Stimulated activated CD8-positive, alpha-beta memory T cell treated with anti-CD3 and anti-CD28 coated beads, Interleukin-7, amount 100 ng/mL, for 1 hour (primary cell): ENCODE measurements at places on chromosomes 7 and 10.

DNA sequence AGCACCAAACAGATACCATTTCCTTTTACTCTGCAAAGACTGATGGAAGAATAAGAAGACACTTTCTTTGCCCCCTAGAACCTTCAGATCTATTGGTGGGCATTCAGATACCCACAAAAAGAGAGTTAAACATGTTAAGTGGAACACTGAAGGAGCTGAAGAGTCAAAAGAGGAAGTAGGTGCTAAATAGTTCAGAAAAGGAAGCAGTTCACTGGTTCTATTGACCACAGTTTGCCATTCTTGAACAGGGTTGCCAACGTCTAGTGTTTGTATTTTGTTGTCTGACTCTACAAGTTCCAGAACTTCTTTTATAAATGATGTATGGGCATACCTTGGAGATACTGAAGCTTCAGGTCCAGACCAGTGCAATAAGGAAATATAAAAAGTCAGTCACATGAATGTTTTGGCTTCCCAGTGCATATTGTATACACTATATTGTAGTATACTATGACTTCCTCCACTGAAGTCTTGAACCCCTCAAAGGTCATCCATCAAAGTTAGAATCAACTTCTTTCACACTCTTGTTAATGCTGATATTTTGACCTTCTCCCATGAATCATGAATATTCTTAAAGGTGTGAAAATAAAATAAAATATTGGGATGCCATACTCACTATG is 47.5 kb upstream of the AGR3 start:
- no peak for DNase-seq

- DNase-seq: no peak
Observed at GRCh38 chr7:98559958-98560357, 57.1 kb upstream of the NPTX2 start.

DNA sequence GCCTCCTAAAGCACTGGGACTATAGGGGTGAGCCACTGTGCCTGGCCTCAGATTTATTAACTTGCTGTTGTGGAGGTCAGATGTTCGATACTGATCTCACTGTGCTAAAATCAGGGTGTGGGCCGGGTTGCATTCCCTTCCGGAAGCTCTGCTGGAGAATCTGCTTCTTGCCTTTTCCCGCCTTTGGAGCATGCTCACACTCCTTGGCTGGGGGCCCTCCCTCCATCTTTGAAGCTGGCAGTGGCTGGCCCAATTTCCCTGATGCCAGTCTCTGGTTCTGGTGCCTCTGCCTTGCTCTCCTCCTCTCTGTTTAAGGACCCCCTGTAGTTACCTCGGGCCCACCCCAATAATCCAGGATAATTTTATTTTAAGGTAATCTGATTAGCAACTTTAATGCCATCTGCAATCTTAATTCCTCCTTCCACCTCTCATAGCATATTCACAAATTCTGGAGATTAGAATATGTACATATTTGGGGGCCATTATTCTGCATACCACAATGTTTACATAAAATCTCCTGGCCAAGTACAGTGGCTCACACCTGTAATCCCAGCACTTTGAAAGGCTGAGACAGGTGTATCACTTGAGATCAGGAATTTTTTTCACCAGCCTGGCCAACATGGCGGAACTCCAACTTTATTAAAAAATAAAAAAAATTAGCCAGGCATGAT is 7.9 kb upstream of the PITRM1 start:
- no peak for DNase-seq

GRCh38 chr10:126611303-126611702 is 59.2 kb downstream of the C10orf90 start:
- DNase-seq: no peak

DNA sequence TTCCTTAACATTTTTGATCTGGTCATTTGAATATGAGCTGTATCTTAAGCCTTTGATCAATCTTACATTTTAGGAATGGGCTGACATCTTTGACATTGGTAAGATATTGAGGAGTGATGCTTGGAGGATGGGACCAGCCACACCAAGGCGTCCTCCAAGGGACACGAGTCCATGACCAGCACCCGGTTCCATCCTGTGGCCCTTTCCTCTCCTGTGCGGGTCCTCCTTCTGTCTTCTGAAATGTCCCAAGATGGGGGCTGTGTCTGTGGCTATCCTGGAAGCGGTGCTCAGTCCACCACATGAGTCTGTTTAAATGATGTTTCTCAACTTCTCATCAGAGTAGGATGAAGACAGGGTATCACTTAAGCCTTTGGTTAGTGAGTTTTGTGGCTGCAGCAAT is 67.3 kb upstream of the SHH start:
- no peak for DNase-seq

DNA sequence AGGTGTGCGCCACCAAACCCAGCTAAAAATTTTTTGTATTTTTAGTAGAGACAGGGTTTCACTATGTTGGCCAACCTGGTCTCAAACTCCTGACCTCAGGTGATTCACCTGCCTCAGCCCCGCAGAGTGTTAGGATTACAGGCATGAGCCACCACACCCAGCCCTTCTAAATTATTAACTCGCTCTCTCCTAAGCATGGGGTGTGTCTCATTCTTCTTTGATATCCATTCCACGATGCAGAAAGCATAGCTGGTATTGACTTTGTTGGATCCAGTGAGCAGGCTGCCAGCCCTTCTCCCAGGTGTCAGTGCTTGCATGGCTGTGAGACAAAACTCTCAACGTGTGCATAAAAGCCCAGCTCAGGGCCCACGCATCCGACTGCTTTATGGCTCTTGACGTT is 254.1 kb upstream of the PFKP start:
- no peak for DNase-seq

- peak; percentile 12 for DNase-seq
Observed at GRCh38 chr10:69179089-69179742, 818 bp upstream of the SUPV3L1 start.

GRCh38 chr7:157431951-157432540 is 95.2 kb downstream of the DNAJB6 start:
- no peak for DNase-seq

DNA sequence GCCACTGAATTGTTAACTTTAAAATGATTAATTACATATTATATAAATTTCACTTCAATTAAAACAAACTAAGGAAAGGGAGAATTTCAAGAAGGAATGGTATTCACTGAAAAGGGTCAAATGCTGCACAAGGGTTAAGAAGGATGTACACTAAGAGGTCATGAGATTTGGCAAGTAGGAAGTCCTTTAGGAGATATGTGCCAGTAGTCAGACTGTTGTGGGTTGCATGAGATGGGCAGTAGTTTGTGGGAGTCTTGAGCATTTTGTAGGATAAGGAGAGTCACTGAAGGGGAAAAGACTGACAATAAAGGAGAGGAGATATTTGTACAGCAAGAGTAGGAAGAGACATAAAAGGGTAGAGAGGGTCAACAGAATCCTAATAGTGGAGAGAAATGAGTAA is 12.4 kb upstream of the PTPN12 start:
- DNase-seq: no peak
